Activated naive CD4-positive, alpha-beta T cell treated with anti-CD3 and anti-CD28 coated beads for 36 hours (primary cell): ENCODE measurements at places on chromosomes 13 and 19.
A peak's percentile ranks its signal among the peaks of the same experiment; 100 is the strongest.

- DNase-seq: no peak
These were observed 34.3 kb downstream of the FAM216B start for GRCh38 chr13:42815681-42816080.

GRCh38 chr19:38978326-38978689 is 2.8 kb upstream of the FBXO17 start:
- DNase-seq: no peak

DNA sequence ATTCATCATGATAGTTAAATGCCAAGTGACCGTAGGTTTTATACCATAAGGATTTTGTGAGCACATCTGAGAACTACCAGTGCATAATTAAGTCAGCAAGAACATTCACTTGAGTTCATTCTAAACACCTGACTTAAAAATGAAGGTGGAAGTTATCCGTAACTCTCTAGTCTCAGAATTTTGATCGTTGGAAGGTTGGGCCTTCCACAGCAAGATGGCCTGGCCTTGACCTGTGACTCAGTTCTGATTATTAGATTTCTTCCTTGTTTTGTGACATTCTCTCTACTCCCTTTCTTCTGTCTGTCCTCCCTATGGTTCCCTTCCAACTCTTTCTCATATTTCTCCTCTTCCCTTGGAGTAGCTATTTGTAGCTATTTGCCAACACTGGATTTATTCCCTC is 20.0 kb upstream of the WDFY2 start:
- DNase-seq: no peak

GRCh38 chr13:60329221-60329923 is 67.6 kb upstream of the TDRD3 start:
- peak; percentile 51 for DNase-seq

DNA sequence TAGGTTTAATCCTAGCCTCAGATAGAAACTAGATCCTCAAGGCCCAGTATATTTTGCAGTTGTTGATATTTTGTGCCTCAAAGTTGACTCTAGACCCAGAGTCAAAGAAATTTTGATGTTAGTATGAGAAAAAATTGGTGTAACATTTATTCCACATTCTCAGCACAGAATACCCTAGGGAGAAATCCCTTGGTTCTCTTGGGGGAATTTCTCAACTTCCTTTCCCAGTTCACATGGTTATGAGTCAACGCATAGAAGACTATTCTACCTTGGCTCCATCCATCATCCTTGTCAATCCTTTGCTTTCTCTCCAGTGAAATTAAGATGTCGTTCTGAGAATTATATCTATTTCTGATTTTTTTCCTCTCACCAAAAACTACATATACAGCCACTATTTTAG is 145.3 kb downstream of the POSTN start:
- DNase-seq: no peak

- DNase-seq: no peak
These were observed 3.1 kb upstream of the JSRP1 start for GRCh38 chr19:2259336-2259735.

GRCh38 chr13:51339952-51340732 is 651 bp downstream of the SERPINE3 start:
- no peak for DNase-seq

DNA sequence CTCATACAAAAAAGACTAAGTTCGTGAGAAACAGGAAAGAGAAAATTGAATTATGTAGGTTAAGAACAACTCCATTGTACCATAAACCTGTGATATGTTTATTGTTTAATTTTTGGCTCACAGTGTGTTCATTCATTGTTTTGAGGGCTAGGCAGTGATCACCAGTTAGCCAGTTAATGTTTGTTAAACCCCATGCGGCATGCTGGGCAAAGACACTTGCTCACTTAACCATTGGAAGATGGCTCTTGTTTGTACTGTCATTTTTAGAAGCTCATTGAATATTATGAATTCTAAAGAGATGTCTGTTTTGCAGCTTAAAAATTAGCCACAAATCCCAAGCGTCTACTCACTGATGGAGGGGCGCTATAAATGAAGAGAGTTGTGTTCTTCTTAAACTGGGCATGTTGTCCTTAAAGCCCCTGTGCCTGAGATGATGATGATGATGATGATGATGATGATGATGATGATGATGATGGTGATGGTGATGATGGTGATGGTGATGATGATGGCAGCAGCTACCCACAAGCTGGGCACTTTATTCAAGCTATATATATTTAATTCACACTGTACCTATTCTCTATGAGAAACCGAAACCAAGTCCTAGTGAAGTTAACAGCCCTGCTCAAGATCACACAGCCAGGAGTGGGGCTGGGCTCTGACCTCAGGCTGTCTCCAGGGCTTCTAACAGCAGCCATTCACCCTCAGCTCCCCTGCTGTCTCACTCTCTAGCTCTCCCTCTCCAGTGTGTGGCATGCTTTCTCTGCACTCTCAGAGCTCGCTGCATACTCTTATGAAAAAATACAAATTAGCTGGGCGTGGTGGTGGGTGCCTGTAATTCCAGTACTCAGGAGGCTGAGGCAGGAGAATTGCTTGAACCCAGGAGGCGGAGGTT is 169.1 kb downstream of the SHISA2 start:
- DNase-seq: peak; percentile 29

GRCh38 chr13:96527497-96527896 is 437.6 kb downstream of the HS6ST3 start:
- DNase-seq: no peak

DNA sequence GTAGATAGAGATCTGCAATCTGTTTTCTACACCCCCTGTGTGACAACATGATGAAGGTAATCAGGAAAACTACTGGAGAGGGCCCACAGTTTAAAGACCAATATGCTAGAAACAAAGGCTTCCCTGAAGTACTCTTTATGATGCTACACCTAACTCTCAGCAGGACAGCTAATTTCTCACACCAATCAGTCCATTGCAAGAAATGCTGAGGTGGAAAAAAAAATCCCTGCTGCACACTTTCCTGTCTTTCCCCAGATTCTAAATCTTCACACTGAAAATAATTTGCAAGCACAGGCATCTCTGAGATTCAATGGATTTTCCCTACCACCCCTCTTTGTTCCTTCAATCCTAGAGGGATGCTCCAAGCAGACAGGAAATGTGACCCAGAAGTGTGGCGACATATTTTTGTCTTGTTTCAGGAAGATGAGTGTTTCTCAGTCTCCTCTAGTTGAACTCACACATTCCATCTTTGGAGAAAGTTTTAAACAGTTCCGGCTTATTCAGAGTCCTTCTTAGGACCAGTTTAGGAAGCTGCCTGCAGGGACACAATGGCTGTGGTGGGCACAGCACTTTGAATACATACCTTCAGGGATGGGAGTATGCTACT is 671.6 kb downstream of the DIAPH3 start:
- DNase-seq: no peak

GRCh38 chr13:35530581-35530980 is 54.1 kb upstream of the MAB21L1 start:
- no peak for DNase-seq

- DNase-seq: no peak
These were observed 629.9 kb upstream of the PRR20A start for GRCh38 chr13:56510836-56511235.

- no peak for DNase-seq
These were observed 66.1 kb downstream of the RFX2 start for GRCh38 chr19:6044056-6044805.

DNA sequence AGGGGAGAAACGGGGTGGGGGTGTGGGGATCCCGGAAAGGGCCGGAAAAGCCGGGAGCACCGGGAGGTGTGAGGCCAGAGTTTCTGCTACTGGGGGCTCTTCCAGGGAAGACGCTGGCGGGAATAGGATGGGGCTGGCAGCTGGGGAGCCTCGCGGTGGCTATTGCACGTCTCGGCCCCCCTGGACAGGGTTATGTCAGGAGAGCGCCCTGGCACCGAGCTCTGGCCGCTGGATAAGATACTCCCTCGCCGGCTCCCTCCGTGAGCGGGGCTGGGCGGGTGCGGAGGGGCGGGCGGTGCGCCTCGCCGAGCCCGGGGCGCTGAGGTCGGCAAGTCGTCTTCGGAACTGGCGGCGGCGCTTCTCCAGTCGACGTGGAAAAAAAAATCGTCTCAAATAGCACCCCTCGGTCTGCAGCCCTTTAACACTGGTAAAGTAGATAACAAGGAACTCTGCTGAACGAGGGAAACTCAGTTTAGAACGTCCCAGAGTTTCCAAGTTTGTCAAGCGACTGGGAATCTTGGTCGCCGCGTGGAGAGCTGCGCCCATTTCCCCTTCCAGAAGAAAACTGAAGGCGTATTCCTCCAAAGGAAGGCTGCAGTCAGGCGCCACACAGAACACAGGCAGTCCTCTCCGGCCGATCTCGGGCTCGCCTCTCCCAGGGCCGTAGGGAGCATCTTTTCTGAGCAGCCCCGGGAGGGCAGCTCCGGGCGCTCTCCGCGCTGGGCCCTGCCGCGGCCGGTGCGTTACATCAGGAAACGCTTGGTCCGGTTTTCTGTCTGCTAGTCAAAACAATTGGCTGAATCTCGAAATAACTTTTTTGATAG is 115.1 kb downstream of the KCNRG start:
- peak; percentile 24 for DNase-seq

- DNase-seq: no peak
These were observed 995.9 kb downstream of the UQCRFS1 start for GRCh38 chr19:28217022-28217421.

DNA sequence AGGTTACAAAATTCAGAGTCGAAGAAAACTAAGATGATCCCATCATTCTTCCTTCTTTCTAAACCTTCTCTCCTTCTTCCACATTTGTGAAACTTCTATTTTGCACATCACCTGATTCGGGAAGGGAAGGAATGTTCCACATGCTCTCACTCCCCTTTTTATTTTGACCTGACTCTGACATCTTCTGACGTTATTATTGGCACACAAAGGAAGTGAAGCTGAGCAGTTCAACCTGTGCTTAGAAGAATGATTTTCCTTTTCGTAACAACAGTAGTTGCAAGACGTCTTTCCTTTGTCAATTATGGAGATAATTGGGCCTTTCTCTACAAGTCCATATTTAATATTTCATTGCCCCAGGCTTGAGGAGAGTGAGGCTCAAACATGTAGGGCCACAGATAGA is 18.0 kb downstream of the FAM124A start:
- DNase-seq: no peak

- DNase-seq: no peak
These were observed 25.8 kb upstream of the SLC7A9 start for GRCh38 chr19:32895384-32895783.

GRCh38 chr13:19981685-19982238 is 23.2 kb downstream of the ZMYM2 start:
- no peak for DNase-seq

DNA sequence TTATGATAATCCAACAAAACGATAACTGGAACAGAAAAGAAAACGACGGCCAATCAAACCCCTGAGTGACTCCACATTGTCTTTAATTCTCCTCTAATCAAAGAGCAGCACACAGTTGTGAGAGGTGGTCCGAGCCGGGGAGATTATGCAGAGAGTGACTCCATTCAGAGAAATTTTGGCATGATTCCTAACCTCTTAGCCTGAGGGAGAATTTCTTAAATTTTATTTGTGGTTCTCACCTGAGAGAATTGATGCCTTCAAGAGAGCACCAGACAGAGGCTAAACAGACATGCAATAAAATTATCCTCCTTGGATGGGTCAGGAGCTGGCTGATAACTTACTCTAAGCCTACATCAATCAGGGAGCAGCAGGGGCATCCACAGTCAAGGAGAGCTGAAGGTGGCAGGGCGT is 310.0 kb upstream of the KLF12 start:
- no peak for DNase-seq

DNA sequence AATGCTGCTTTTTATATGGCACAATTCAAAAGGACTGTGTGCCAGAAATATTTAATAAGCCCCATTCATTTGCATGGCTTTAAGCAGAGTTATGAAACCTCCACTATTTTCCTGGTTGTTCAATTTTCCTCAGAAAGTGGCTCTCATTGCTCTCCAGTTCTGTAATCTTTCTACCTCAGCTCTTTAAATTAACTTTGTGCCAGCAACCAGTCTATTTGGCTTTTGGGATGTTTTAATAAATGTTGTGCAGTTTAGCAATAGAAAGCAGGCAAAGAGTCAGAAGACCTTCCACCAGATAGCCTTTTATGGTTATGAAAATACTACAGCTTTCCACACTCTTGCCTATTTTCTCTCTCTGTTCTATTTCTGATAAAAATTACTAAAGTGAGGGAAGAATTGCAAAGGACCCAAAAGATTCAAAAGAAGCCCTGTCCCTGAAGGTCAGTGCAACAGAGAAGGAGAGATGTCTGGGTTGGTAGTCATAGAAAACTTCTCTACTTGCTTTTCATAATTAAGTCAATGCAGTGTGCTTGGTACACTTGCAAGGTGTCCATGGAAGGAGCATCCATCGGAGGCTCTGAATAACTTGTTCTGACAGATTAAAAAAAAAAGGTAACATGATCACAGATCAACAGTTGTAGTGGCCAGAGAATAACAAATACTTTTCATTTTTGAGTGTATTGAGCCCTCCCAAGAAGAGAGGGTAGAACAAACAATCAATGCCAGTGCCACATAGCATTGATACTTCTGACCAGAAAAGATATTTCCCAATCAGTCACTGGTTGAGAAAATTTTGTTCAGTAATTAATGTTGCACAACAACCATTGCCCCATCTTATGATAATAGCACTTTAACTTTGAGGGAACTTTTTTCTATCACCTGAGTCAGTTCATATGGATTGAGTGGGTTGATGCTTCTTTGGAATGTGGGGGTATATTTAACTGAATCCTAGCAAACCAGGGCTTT is 48.4 kb upstream of the SPRY2 start:
- DNase-seq: no peak

DNA sequence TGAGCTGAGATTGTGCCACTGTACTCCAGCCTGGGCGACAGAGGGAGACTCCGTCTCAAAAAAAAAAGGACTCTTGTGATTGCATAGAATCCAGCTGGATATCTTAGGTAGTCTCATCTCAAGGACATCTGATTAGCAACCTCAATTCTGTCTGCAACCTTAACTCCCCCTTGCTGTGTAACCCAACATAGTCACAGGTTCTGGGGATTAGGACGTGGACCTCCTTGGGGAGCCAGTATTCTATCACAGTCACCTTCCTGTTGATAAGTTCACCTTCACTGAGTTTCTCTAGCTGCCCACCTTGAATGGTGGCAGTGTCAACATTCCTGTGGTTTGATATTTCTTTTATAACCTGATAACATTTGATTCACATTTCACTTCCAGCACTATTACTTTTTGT is 27.2 kb downstream of the GPR18 start:
- no peak for DNase-seq

GRCh38 chr13:56953965-56954364 is 186.8 kb upstream of the PRR20A start:
- no peak for DNase-seq
